ENCODE measurements at places on chromosomes 1 and 21.

DNA sequence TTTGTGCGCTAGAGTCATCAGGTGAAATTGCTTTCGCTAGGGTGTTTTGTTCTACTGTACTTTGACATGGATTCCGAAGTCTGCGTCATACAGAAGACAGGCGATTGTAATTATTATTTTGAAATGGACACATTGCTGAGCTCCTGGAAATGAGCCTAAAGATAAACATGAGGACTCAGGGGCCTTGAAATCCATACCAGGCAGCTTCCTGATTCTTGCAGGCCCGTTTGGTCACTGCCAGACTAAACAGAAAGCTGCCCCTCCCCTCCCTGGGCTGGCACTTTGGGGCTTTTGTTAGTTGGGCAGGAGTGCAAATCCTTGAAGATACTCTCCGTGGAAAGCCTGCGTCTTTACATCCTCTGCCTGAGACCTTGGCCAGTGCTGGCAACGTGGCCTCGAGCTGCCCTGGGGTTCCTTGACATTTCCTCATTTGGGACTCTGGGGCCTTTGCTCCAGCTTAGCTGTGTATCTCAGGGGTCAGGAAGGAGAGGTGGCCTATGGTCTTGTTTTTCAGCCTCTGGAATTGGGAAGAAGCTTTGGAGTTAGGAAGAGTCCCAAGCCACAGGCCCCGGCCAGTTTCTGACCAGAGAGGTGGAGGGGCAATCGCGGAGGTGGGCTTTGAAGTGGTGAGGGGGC lies 26.9 kb upstream of the KCNE2 start:
- DNase-seq, result no peak

GRCh38 chr21:35860189-35860869 lies 200.0 kb downstream of the SETD4 start:
- no peak for DNase-seq

DNA sequence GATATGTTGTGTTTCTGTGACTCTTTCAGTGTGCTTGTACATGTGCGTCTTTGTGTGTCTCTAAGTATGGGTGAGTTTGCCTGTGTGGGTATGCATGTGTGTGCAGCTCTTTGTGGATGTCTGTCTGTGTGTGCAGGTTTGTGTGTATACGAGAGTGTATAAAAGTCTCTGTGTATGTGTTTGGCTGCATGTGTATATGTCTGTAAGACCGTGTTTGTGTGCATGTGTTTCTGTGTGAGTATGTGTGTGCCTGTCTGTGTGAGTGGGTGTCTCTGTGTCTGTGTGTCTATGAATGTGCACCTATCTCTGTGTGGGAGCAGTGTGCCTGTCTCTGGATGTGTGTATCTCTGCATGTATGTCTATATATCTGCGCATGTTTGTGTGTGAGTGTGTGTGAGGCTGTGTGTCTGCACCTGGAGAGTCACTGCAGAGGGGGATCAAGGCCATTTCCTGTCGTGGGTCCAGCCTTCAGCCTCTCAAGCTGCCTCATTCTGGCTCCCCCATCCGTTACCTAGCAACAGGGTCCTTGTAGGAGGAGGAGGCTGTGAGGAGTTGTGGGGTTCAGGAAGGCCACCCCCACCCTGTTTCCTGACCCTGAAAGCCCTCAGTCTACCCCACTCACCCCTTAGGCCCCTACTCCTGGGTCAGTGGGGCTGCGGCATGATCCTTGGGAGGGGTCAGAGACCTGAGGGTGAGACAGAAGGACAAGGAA lies 10.4 kb downstream of the FGR start:
- DNase-seq, result no peak

DNA sequence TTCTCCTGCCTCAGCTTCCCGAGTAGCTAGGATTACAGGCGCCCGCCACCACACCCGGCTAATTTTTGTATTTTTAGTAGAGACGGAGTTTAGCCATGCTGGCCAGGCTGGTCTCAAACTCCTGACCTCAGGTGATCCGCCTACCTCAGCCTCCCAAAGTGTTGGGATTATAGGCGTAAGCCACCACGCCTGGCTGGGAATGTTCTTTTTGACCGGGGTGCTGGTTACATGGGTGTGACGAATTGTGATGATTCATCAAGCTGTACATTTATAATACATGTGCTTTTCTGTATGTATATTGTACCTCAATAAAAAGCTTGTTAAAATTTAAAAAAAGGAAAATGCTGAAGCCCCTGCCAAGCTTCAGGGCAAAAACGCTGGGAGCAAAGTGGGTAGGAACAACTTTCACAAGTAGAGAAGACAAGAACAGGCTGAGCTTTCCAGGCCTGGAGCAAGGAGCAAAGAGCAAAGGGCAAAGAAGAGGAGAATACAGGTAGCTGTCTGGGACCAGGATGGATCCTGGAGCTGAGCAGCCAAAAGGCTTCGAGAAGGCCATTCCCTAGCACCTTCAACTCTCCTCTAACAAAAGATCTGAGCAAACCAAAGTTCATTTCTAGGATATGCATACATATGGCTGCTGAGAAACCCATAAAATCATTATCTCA lies 20.5 kb upstream of the YRDC start:
- DNase-seq, result no peak

- no peak for DNase-seq
Measured at GRCh38 chr1:54070171-54070837, 16.9 kb downstream of the TCEANC2 start.

DNA sequence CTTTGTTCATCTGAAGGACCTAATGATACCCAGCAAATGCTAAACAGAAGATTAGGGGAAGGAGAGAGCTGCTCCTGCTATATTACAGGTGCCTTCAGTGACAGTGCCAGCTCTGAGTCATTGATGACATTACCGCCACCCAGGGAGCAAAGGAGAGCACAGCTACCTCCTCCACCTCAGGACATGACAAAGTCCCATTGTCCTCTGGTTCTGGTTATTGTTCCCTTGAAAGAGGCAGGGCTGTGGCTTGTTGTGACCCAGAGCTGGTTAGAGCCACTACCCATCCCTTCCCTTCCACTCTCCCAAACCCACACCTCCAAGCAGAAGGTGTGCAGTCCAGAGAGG lies 363.5 kb upstream of the DUSP10 start:
- DNase-seq, result no peak

DNA sequence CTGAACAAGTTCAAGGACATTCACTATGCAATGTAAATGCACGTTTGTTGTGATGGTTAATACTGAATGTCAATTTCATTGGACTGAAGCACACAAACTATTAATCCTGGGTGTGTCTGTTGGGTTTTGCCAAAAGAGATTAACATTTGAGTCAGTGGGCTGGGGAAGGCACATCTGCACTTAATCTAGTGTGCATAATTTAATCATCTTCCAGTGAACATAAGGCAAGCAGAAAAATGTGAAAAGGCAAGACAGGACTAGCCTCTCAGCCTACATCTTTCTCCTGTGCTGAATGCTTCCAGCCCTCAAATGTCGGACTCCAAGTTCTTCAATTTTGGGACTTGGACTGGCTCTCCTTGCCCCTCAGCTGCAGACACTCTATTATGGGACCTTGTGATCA lies 40.1 kb downstream of the PRPF38A start:
- no peak for DNase-seq

DNA sequence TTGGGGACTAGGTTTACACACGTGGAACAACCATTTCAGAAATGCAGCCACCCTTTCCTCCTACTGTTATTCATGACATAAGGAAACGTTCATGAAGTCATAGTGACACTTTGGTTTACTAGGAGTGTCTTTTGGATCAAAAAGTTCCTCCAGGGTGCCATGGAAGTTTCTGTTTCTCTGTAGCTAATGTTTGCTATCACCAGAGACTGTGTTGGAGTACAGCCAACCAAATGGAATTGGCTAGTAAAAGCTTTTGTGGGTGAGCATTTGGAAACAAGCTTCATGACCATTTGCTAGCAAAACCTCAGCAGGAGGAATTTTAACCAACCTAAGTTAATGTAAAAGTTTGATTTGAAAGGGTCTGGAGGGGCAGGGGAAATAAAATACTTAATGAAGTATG lies 43.9 kb upstream of the ADGRL2 start:
- DNase-seq, result no peak

- DNase-seq, result no peak
Measured at GRCh38 chr1:31559715-31560114, 16.6 kb upstream of the TINAGL1 start.

DNA sequence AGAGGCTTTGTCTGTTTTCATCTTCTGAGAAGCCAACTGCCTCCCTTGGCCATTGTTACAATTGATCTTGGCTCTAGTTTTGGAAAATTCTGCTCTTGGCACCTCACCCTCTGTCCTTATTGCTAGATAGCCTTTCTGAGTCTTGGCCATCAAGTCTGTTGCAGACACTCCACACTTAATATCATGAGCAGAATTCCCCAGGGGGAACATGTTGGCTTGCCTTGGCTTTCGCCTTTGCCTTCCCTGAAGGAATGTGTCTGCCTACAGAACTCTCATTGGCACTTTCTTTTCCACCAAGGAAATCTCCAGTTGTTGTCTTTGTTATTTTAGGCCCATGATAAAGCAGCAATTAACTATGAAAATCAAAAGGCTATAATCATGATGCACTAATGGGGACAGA lies 42.7 kb upstream of the LDLRAP1 start:
- DNase-seq, result no peak

DNA sequence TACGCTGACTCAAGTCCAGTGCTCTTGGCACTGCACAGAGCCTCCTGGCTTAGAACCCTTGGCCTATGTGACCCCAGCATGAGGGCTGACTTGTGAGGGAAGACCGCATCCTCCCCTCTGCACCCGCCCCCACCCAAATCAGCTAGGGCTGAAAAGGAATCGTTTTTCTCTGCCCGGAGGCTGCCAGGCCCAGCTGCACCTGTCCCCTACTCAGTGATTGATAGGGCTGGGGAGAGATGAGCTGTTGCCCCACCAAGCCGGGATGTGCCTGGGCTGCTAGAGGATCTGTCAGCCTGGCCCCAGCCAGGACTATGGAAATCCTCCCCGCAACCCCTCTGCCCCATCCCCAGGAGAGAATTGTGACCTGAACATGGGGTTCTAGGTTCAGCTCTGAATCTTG lies 20.6 kb downstream of the MYOG start:
- DNase-seq, result no peak

DNA sequence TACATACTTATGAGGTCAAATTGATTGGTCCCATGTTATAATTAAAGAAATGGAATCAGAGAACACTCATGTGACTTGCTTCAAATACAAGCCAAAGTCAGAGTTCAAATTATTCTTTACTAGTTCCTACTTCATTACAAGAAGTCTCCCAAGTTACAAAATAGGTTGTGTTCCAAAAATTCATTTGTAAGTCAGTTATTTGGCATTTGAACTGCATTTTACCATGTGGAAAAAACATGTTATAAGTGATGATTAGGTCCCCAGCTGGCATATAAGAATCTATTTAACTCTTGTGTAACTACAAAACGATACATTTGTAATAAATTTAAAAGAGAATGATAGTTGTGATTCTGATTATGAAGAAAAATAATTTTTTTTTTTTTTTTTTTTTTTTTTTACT lies 124.1 kb downstream of the DISP1 start:
- DNase-seq, result no peak

DNA sequence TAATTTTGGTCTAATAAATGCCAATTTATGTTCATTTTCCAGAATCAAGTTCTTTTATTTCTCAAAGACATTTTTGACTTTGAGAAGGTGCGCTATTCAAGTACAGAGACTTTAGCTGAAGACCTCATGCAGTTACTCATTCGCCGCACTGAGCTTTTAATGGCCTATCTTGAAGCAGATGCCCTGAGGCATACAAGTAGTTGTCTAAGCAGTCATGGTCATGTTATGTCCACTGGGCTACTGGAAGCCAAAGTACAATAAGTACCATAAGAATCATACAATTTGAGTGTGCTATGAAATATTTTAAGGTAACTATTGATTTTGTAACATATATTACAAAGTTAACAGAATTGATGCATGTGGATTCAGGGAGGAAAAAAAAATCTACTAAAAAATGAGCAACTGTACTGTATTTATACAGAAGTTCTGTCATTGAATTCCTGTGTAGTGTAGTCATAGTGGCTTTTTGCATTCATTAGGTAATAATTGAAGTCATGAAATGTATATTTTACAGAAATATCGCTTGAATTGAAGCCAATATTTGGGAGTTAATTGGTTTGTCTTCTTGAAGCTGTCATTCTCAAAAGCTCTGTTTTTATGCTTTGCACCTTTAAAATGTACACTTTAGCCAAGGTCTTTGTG lies 13.5 kb upstream of the NEXN start:
- DNase-seq, result no peak

DNA sequence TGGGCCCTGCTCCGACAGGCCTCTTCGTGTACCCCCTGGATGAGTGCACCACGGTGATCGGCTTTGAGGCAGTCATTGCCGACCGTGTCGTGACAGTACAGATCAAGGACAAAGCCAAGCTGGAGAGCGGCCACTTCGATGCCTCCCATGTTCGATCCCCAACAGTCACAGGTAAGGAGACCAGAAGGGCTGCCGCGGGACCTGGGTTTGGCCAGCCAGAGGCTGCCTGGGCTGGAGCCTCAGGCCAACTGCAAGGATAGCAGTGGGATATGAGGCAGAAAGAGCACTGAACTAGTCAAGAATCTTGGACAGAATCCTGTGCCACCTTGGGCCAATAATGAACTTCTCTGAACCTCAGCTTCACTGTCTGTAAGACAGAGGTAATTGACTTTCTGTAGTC lies 22.1 kb downstream of the VWA5B1 start:
- no peak for DNase-seq

GRCh38 chr1:70025052-70025451 lies 180.3 kb downstream of the LRRC40 start:
- no peak for DNase-seq

DNA sequence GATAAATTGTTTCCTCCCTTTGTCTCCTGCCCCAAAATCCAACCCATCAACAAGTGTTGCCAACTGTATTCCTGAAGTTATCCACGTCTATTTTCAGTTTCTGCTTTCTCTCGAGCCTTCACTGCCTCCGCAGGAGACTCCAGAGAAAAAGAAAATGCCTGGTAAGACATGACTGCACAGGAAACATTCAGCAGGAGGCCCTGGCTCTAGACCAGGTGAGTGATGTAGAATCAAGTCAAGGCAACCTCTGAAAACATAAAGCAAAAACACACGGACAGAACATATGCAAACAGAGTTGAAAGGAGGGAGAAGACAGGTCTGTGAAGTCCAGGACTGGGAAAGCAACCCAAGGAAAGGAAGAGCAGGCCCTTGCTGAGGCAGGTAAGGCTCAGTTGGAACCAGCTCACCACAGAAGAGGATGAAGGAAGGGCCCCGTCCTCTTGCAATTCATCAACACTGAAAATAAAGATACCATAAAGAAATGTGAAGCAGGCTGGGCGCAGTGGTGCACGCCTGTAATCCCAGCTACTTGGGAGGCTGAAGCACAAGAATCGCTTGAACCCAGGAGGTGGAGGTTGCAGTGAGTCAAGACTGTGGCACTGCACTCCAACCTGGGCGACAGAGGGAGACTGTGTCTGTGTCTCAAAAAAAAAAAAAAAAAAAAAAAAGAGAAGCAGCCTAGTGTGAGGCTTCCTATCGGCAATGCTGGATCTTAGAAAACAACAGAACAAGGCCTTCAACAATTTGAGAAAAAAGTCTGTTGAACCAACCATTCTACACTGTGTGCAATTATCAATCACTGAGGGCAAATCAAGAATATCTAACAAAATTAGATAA lies 8.8 kb downstream of the NOL9 start:
- DNase-seq, result no peak

GRCh38 chr1:190175320-190175719 lies 302.3 kb downstream of the BRINP3 start:
- DNase-seq, result no peak

GRCh38 chr1:180135535-180135934 lies 19.1 kb upstream of the QSOX1 start:
- DNase-seq, result no peak

GRCh38 chr1:71603044-71603776 lies 522.4 kb upstream of the ZRANB2 start:
- no peak for DNase-seq
